ENCODE measurements at places on chromosomes 12 and 14.

DNA sequence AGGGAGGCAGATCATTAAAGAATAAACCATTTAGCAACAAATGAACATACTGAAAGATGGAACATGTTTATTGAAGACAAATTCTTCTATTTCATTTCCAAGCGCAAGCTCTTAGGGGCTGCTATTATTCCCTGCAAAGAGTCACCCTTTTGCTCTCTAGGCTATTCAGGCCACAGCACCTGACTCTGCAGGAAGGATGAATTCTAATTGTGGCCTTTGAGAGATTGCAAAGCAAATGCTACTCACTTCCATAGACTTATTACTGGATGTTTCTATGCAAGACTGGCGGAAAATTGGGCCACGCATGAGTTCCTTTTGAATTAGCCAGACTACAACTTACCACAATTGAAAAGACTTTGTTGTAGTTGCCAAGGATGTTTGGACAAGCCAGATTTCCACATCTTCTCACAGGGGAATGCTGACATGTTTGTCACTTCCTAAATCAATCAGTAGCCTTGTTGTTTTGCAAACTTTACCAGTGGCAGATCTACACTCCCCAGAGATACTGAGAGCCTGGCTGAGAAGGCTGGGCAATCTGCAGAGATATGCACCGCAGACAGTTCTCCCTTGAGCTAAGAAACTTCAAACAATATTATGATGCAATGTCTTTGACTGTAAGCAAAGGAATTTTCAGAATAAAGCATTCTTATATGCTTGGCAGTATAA, 334.3 kb upstream of the SYT1 start:
- no peak for DNase-seq

- no peak for DNase-seq
These were observed 153.5 kb upstream of the USP15 start for GRCh38 chr12:62106547-62107185.

DNA sequence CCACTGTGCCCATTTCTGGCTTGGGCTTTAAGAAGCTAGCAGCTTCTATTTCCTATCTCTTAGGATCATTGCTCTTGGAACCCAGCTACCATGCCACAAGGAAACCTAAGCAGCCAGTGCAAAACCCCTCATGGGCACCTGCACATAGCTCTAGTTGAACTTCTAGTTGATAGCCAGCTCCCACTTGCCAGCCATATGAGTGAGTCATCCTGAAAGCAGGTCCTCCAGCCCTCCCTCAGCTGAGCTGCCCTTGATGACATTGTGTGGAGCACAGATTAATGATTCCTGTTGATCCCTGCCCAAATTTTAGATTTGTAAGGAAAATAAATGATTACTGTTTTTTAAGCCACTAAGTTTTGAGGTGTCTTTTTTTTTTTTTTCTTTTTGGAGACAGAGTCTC, 234.2 kb upstream of the FBXO33 start:
- no peak for DNase-seq

- DNase-seq = no peak
These were observed 372.2 kb downstream of the RAD51B start for GRCh38 chr14:68191567-68192321.

GRCh38 chr12:6828781-6829535, 751 bp downstream of the P3H3 start:
- DNase-seq = no peak

GRCh38 chr12:32902287-32902997, 5.9 kb upstream of the PKP2 start:
- no peak for DNase-seq

DNA sequence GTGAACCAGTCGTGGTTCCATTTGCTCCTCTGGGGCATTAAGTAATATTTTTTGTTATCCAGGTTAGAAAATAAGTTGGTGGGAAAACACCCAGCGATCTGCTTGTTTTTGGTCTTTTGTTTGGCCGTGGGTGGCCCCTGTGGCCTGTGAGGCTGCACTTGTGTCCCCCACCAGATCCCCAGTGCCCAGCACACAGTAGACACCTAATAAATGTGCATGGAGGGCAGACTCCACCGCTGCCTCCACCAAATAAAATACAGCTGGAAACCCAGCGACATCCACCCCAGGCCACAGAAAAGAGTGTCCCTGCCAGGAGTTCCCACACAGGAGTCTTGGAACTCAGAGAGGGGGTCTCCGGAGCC, 8.3 kb upstream of the PPP1R13B start:
- no peak for DNase-seq

DNA sequence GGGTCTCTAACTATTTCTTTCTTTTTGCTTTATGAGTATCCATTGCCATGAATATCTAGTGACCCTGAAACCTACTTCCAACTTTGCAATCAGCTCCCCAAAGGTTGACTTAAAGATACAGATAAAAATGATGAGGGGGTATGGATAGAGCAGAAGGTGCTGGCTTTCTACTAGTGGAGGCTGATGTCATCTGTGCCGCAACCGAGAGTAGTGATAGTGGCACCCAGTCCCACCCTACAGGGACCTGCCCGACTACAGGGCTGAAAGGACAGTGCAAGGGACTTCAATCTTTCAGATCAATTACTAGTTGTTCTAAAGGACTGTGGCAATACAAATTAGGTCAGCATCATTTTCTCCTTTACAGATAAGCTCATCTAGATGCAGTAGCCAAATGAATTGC, 806.0 kb downstream of the VRK1 start:
- no peak for DNase-seq

DNA sequence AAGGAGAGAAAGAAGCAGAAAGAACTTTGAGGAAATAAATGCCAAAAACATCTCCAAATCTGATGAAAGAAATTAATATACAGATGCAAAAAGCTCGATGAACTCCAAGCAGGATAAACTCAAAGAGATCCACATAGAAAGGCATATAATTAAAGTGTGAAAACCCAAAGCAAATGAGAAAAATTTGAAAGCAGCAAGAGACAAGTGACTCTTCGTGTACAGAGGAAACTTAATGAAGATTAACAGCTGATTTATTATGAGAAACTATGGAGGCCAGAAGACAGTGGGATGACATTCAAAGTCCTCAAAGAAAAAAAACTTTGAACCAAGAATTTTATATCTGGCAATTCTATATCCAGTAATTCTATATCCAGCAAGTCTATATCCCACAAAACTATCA, 163.0 kb upstream of the TMCC3 start:
- no peak for DNase-seq

DNA sequence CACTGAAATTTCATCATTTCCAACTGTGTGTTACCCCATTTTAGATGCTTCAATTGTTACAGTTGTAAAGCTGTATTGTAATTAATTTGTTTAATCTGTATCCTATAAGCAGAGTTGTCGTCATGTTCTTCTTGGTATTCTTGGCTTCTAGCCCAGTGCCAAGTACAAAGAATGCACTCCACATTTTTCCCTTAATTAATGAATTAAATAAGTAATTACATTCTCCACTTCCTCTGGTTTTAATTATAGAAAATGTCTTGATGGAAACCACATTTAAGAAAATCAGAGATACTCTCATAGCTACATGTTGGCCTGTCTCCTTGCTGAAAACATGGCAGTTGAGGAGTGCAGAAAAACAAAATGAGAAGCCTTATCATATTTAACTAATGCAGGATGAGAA, 746 bp downstream of the DNAI7 start:
- no peak for DNase-seq

All from stimulated activated CD8-positive, alpha-beta memory T cell treated with anti-CD3 and anti-CD28 coated beads, Interleukin-7, amount 100 ng/mL, for 1 hour (primary cell).